Liver (tissue), 10 donors: ENCODE measurements at places on chromosomes 7 and 10.

DNA sequence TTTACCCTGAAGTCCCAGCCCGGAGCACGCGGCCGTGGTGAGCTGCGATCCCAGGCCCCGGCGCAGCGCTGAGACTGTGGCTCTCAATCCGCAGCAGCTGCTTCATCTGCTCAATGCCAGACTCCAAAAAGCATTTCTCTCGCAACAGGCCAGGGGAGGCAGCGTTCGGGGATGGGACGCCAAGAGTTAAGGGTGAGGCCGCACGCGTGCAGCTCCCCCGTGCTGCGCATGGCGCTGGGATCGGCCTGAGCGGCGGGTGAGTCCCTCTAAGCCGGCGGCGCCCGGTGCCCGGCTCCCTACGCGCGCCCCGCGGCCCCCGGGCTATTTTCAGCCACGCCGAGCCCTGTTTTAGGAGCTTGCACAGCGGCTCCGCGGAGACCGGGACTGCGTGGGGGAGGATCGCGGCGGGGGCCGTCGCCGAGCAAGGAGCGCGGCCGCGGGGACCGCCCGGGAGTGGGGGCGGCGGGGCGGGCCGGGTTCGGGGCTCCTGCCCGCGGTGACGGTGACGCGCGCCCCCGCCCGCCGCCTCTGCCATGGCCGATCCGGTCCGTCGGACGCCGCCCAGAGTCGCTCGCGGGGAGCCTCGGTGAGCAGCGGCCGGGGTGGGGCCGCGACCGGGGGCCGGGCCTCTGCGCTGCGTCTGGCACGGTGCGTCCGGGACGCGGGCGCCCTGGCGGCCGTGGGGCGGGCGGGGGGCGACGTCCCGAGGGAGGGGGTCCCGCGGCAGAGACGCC, 29.4 kb upstream of the JAKMIP3 start:
- H3K27ac ChIP-seq = no peak overlapping the region
- peaks cover 6% of the 10 kb centered on the region for H3K27me3 ChIP-seq
- DNase-seq = no peak
- H3K4me1 ChIP-seq = peaks cover 4% of the 10 kb centered on the region

GRCh38 chr7:85426487-85426960, 239.7 kb upstream of the SEMA3D start:
- no peaks in the 10 kb centered on the region for H3K27me3 ChIP-seq
- H3K36me3 ChIP-seq = no peaks in the 10 kb centered on the region
- DNase-seq = no peak

GRCh38 chr10:130877126-130877525, 434.4 kb downstream of the TCERG1L start:
- H3K27ac ChIP-seq = no peak overlapping the region
- H3K4me3 ChIP-seq = no peak overlapping the region
- no peaks in the 10 kb centered on the region for H3K36me3 ChIP-seq

DNA sequence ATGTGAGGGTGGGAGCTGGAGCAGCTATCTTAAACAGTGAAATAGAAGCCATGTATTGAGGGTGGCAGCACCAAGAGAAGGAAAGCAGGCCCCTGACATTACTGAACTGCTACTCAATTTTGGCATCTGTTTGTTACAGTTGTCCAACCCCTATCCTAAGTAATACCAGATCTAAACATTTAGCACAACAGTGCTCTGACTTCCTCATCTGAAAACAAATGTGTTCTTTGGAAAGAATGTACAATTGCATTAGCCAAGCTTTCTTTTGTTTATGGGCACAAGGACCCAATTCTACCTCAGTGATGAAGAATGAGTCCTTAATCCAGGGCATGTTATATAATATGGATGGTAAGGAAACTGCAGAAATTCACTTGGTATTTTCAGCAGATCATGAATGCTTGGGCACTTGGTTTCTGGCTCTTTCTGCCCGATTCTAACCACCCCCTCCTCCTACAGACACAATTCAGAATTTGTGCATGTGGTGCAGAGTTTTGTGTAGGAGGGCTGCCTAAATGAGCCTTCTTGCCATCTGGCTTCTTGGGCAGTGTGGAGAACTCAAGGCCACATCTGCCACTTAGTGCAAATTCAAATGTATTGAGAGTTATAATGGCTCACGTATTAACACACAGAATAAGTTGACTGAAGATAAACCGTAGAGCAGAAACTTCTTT, 36.9 kb upstream of the KMT2E start:
- no peak overlapping the region for H3K27ac ChIP-seq
- H3K4me1 ChIP-seq = no peaks in the 10 kb centered on the region
- no peak overlapping the region for H3K4me3 ChIP-seq
- H3K36me3 ChIP-seq = no peaks in the 10 kb centered on the region

DNA sequence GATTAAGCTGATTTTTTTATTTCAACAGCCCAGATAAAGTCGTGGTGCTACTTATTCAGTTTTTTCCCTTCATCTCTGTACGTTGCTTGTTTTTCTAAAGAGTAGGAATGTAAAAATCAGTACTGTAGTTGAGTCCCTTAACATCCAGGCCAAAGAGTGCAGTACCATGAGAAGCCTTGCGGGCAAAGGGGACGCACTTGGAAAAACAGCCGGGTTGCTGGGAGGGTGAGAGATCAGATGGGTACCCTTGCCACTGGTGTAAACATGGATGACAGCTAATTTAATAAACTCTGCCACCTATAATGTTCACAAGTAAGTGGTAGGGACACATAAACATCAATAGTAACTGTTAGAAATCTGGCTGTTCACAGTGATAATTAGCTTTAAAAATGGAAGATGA, 175.9 kb downstream of the POU6F2 start:
- no peaks in the 10 kb centered on the region for H3K27me3 ChIP-seq
- no peak for DNase-seq
- no peaks in the 10 kb centered on the region for H3K4me1 ChIP-seq
- H3K36me3 ChIP-seq = no peaks in the 10 kb centered on the region
- H3K4me3 ChIP-seq = no peak overlapping the region
